ENCODE measurements at places on chromosomes 6 and 20. TPM values are rescaled to one million over a fixed set of nuclear protein-coding genes. Genes with fewer than 3 reads are reported as not detected.
A peak's percentile ranks its signal among the peaks of the same experiment; 100 is the strongest.

DNA sequence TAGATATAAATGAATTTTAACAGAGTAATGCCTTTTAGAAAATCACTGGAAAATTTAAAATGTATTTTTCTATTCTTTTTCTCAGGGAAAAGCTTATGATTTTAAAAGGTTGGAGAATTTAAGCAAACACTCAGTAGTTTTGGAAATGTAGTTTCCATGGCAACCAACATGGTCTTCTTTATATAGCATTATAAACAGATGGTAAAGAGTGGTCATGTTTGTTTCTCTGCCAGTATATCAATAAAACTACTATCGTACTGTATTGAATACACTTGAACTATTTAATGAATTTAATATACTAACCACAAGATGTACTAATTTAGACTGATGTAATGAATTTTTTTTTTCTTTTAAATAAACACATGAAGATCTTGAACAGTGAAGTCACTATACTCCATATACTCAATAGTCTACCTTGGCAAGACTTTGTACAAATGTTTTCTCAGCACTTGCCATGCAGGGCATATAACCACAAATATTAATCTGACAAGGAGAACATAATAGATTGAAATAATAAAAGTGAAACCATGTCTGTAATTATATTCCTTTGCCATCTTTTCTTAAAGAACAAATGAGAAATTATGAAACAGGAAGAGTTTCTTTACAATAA, 105.5 kb downstream of the PDSS2 start:
- no peak for DNase-seq

DNA sequence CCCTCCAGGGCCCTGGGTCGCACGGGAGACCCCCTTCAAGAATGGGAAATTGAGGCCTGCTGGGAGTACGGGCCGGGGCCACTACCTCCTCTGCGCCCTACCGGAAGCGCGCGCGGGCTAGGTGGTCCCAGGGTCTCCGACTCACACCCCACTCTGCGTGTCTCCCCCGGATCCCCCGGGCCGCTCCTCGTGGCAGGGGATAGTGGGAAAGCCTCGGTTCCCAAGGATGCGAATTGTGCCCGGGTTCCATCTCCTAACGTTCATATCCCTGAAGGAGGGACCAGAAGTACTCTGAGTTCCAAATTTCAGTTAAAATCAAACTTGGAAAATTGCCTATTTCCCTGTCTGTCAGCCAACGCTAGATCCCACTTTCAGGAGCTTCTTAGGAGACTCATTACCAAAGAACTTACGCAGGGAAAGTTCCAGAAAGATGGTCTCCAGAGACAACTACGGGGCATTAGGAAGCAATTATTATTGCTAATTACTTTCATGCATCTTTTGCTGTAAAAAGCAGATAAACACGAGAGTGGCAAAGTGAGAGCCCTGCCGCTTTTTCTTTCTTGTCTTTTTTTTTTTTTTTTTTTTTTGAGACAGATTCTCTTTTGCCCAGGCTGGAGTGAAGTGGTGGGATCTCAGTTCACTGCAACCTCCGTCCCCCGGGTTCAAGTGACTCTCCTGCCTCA, 858 bp downstream of the FAM83D start:
- peak; percentile 35 for DNase-seq

- DNase-seq: no peak
Observed at GRCh38 chr6:137231895-137232294, 12.7 kb upstream of the IFNGR1 start.

The UBE2C gene
- 1.0 TPM for total RNA-seq

DNA sequence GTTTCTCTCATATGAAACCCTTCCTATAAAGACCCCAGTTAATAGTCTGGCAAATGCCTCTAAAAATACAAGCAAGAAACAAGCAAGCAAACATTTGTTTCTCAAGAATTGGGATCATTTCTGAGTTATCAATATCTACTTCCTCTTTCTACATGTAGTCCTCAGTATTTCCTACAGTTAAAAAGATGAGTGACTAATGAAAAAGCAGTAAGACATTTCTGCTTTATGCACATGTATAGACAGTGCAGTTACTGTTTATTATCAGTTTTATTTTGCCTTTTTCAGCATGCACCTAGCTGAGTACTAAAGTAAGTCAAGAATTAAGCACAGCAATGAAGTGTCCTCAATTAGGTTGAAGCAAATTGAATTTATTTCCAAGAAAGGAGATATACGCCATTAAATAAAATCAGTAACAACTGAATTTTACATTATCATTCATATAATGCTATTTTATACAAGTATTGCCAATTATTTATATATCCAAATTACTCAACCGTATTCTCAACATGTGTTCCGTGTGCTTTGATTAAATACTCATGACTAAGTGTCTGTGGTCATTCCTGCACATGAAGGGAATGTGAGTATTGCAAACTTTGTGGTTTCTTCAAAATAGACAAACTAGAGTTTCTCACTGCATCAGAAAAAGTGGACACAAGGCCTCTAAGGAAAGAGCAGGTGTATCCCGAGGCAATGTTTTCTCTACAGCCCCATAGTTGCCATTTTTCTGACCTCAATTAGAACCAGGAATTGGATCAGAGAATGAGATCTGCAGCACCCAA, 159.3 kb upstream of the MARCKS start:
- DNase-seq: no peak

DNA sequence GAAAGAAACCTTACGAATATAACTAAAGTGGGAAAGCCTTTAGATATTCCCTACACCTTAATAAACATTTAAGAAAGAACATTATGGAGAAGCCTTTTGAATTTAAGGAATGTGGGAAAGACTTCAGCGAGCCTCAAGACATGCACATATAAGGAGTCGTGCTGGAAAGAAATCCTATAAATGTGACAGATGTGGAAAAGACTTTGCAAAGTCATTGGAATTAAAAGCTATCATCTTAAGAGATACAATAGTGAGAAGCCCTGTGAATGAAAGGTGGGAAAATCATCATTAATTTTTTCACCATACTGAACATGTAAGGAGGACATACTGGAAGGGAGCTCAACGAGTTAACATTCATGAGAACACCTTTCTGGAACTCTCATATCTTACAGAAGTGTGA, 650.5 kb upstream of the DEFB115 start:
- no peak for DNase-seq

The CTCFL gene
- total RNA-seq: not detected

- DNase-seq: no peak
Observed at GRCh38 chr6:113691260-113691656, 165.9 kb upstream of the MARCKS start.

GRCh38 chr6:142412658-142413057, 110.9 kb downstream of the ADGRG6 start:
- DNase-seq: no peak

The HLA-DRB1 gene
- 34.3 TPM for total RNA-seq

DNA sequence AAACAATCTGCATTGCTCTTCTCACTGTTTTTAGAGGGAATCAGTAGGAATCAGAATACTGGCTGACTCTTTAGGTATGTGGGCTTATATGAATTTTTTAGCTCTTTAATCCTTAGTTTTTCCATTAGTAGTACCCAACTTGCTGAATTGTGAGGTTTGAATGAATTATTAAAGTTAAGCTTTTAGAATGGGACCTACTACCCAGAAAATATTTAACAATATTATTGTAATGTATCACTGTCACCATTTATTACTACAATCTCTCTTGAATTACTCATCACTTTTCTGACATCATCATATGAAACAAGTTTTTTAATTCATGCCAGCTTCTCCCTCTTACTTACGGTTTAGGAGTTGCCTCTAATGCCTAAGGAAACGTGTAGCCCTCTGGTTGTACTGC, 212.7 kb downstream of the BCKDHB start:
- no peak for DNase-seq

GRCh38 chr6:108714101-108714765, 134.0 kb upstream of the ARMC2 start:
- DNase-seq: peak; percentile 47

DNA sequence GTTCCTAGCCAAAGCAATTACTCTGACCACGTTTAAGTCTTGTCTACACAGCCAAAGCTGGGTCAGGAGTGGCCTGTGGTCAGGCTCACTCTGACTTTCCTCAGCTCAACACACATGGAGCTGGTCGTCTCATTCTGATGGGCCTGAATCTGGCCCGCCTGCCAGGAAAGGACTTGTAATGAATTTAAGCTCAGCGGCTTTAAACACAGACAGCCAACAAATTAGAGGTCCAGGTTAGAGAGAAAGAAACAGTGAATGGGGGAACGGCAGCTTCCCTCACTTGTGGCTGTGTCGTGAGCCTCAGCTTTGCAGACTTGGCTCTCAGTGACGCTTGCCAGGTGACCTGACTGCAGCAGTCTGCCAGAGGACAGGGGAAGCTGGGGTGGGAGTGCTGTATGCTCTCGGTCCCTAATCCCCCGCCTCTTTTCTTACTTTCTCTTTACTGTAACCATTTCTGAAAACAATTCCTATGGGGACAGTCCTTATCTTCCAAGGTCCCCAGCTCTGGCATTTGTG, 121.9 kb upstream of the AGPAT4 start:
- no peak for DNase-seq

The VSX1 gene
- total RNA-seq: not detected

DNA sequence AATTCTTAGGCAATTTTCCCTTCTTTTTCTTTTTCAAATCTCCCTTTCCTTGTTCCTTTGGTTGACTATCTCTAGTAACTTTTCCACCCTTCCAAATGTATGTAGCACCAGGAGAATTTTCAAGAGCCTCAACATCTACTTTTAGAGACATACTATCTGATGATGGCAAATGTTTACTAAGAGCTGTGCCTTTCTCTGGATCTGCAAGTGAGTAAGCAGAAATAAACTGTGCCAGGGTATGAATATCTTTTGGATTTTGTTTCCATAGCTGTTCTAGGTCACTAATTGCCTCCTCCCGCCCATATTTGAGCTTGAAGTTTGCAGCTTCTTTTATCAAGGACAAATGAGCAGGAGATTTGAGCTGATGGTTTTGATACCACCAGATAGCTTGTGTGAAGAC, 69.5 kb downstream of the GTF2H5 start:
- no peak for DNase-seq

Data from left ventricle myocardium superior (tissue), 1 donor.